ENCODE measurements at places on chromosomes 16 and 17.
A peak's percentile ranks its signal among the peaks of the same experiment; 100 is the strongest.

DNA sequence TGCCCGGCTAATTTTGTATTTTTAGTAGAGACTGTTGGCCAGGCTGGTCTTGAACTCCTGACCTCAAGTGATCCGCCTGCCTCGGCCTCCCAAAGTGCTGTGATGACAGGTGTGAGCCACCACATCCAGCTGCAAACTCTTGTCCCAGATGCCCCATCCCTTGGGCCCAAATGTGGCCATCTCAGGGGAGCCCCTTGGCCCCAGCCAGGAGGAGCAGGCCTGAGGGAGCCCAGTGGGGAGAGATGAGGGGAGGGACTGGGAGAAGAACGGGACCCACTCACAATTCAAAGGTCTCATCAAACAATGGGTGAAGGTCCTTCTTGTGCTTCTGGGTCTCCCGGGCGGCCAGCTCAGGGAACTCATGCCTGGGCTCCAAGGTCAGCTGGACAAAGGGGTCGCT lies 14.5 kb downstream of the UNC13D start:
- no peak for DNase-seq

GRCh38 chr16:88527186-88527936 lies 42.8 kb upstream of the ZC3H18 start:
- DNase-seq: peak; percentile 41

- no peak for DNase-seq
Measured at GRCh38 chr16:13030769-13031168, 129.4 kb downstream of the SHISA9 start.

GRCh38 chr16:4364196-4365013 lies 7.2 kb upstream of the VASN start:
- DNase-seq: no peak

DNA sequence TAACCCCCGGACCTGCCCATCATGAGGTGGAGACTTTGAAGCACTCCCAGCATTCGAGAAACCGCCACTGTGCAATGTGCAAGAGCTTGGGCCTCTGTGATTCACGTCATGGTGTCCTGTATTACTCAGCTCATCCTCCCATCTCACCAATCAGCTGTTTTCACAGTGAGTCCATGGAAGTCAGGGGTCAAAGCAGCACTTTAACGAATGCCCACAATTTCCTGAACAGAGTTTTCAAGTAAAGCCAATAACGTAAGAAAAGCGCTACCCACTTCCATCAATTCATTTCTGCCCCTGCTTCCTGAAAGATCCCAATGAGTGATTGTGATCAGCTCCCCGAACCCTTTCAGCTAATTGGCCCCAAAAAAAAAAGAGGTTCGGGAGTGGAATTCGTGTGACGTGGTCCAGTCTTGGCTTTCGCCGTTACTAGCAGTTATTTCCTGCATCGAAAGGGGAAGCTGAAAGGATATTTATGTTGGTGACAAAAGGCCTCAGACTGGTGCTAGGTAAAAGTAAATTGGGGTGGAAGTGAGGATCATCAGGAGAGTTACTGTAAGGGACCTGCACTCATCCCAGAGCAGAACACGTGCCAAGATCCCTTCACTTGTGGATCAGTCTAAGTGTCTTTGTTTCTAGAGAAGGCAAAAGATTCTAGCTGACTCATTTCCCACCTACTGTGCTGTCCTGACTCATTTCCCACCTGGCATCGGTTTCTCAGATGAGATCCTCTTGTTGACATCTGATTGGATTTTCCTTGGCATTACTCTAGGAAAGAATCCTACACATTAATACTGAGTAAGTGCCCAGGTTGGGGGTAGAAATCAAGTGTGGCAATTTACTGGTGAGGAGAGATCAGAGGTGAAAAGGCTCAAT lies 136.7 kb upstream of the NUDT7 start:
- DNase-seq: no peak

DNA sequence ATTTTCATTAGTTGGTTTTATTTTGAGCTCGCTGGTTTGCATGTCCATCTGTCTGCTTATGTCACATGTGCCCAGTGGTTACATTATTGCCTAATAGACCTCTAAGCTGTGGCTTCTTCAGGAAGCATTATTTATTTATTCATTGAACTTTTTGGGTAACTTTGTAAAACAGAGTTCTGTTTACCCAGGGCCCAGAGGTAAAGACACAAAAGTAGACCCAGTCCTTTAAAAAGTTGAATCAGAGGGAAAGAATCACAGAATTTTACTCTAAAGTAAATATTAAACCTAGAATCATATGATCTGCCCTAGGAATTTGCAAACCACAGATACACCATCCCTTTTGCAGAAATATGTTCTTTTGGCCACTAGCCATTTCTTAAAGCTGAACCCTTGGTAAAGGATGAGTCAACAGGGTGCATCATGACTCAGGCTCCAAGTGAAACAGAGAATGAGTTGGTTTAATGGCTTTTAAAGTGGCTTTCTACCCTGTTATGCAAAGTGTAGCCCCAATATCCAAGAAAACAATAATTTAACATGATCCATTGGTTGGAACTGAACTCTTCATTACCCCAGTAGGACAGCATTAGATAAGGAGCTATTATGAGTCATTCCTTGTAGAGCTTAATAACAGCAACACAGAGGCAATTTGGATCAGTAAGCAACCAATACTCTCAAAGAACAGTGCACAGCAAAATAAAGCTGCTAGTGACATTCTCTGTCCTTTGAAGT lies 236.3 kb downstream of the KCNJ2 start:
- no peak for DNase-seq

- no peak for DNase-seq
Measured at GRCh38 chr16:5977329-5977728, 879.7 kb upstream of the EEF2KMT start.

DNA sequence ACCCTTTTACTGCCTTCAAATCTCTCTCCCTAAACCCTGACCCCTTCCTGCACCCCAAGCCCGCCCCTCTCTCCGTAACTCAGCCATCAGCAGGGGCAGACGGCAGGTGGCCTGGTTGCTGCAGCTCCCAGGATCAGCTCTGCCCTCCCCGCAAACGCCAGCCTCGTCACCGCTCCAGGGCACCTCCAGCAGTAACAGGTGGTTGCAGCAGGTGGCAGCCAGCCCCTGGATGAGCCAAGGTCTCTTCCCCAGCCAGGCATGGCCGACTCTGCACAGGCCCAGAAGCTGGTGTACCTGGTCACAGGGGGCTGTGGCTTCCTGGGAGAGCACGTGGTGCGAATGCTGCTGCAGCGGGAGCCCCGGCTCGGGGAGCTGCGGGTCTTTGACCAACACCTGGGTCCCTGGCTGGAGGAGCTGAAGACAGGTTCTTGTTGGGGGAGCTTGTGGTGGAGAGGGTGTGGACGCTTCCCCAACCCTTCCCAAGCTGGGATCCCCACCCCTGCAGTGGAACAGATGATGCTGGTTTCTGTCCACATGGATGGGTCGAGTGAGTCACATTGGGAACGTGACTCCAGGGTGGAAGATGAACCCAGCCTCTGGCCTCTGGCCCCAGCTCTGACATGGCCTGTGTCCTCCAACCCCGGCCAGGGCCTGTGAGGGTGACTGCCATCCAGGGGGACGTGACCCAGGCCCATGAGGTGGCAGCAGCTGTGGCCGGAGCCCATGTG lies 558 bp downstream of the HSD3B7 start:
- no peak for DNase-seq

GRCh38 chr17:8175795-8176196 lies 384 bp downstream of the TMEM107 start:
- no peak for DNase-seq

- no peak for DNase-seq
Measured at GRCh38 chr17:73069164-73069770, 23.2 kb downstream of the SLC39A11 start.

DNA sequence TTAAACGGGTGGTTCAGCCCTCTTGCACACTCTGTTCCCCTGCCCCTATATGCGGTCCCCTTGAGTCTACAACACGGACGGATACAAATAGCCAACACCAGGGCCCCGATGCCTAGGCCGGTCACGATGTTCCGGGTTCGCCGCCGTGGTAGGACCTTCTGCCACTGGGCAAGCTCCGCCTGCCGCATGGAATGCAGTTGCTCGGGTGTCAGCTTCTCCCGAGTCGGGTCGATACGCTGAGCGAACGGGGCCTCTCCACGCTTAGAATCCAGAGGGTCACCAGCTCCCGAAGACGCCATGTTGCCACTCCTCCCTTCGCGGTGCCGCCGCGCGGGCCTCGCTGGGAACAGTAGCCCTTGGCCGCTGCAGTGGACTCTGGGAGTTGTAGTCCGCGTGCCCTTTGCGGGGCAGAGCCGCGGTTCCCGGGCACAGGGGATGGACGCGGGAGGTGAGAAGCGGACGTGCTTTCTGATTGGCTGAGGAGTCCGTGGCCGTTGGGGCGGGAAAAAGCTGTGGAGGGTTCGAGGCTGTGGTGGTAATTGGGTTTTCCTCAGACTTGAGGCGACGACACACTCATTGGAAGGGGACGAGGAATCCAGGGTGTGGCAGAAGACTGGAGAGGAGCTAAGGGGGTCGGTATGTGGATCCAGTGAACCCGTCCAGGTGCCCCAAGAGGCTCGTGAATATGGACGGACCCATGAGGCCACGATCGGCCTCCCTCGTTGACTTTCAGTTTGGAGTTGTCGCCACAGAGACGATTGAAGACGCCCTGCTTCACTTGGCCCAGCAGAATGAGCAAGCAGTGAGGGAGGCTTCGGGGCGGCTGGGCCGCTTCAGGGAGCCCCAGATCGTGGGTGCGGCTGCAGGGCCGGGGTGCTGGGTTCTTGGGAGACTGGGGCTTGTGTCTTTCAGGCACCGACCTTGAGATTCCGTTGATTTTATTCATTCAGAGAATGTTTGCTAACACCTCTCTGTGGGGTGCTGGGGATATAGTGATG lies at the start of the genes CNTD1 and COA3:
Gene CNTD1 (plus strand): TSS at position 479 of the 998 bp plus-strand sequence. CDS start 207 bp downstream, at position 686.
Gene COA3 (minus strand): TSS at position 322 of the 998 bp plus-strand sequence. CDS start 23 bp downstream, at position 299.
- DNase-seq: peak; percentile 57

DNA sequence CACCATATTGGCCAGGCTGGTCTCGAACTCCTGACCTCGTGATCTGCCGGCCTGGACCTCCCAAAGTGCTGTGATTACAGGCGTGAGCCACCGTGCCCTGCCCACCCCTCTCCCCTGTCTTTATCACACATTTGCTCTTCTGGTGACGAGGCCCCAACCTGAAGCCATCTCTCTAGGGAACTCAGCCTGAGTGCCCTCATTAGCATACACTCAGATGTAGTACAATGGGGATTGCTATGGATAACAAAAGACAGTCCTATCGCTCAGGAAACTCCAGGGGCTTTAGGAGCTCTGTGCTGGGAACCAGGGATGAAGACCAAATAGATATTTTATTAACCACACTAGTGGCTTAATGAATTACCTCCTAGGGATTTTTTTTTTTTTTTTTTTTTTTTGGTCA lies 100.7 kb downstream of the MARF1 start:
- DNase-seq: no peak

DNA sequence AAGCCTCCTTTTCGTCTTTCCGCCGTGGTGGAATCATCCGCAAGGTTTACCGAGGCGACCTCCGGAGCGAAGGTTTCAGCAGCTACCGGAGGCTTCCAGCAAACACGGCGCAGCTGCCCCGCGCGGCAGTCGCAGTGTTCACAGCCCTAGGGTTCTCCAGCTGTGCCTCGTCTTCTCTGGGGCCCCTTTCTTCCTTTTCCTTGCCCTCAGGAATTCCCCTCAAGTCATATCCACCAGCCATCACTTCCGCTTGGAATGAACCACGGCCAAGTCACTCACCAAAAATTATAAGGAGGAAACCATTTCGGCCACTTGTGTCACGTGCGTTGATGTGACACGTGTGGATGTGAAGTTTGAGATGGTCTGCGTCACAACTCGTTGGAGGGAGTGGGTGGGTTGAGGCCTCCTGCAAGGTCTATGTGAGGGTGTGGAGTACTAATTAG lies 636 bp upstream of the ERN1 start:
- peak; percentile 25 for DNase-seq

GRCh38 chr16:88681709-88682451 lies 4.4 kb downstream of the SNAI3 start:
- DNase-seq: no peak

DNA sequence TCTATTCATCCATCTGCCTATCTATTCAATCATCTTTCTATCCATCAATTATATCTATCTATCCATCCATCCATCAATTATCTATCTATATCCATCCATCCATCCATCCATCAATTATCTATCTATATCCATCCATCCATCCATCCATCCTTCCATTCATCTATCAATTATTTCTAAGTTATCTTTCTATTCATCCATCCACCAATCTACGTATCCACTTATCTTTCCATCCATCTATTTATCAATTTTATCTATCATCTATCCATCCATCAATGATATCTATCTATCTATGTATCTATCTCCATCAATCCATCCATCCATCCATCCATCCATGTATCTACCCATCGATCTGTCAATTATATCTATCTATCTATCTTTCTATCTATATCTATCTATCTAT lies 158.4 kb upstream of the ZKSCAN2 start:
- no peak for DNase-seq

DNA sequence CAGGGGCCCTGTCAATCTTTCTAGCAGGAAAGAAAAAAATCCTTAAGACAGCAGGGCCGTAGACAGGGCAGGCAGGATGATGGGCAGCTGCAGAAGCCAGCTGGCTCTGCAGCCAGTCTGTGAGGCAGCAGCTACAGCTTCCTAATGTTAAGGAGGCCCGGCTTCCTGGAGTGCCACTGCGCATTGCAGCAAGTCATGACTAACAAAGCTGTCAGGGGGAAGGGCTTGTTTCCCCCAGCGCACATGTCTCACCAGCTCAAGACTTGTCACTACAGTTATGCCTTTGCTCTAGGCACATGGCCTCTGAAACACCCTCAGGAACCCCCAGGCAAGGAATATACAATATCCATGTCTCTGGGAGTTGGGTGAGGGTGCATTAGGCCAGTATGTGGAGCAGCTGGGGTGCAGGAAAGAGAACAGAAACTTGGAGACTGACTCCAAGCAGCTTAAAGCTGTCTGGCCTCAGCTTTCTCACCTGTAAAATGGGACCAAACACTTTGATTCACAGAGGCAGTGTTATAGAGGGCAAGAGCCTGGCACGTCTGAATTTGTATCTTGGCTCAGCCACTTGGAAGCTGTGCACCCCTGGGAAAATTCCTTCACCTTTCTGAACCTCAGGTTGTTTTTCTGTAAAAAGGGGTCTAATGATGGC lies 220.0 kb downstream of the HAPSTR1 start:
- no peak for DNase-seq

GRCh38 chr17:2856727-2857126 lies 60.5 kb downstream of the RAP1GAP2 start:
- DNase-seq: no peak

DNA sequence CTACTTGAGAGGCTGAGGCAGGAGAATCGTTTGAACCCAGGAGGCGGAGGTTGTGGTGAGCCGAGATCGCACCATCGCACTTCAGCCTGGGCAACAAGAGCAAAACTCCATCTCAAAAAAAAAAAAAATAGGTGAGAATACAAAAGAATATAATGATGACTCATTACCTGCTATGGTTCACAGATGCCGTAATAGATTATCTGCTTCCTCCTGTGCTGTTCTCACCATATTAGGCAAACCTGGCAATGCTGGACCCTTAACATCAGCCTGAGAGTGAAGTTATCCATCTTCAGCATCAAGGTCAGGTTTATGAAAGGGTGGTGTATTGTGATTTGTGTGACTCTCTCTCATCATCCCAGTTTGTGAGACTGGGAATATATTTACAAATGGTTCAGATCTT lies 271.3 kb upstream of the CPHXL start:
- no peak for DNase-seq

- DNase-seq: no peak
Measured at GRCh38 chr17:19331134-19331533, 31.4 kb downstream of the B9D1 start.

Measured in stimulated activated CD8-positive, alpha-beta memory T cell treated with anti-CD3 and anti-CD28 coated beads, Interleukin-12 subunit alpha, Interleukin-12 subunit beta, amount 100 ng/mL, for 4 hours (primary cell).